CD4-positive, alpha-beta T cell treated with Interleukin-15 for 4 hours (primary cell): ENCODE measurements at places on chromosomes 6 and 20.

GRCh38 chr6:35728683-35729678 lies 7.9 kb upstream of the ARMC12 start:
- DNase-seq: no peak

DNA sequence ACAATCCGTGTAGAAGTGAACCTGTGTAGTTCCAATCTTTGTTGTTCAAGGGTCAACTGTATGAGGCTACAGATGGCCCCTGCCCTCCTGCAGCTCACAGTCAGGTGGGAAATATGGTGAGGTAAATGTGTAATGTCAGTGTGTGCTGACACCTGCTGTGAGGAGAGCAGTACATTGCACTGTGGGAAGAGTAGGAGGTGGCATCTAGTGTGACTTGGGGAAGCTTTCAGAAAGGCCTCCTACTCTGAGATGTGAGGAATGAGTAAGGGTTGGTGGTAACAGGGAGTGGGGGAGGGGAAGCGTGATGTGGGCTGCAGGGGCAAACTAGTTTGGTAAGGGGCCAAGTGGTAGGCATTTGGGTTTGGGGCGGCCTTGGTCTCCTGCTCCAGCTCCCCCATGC lies 188.8 kb downstream of the FARS2 start:
- no peak for DNase-seq

- DNase-seq: no peak
These were observed 38.1 kb downstream of the TXLNB start for GRCh38 chr6:139253656-139254055.

DNA sequence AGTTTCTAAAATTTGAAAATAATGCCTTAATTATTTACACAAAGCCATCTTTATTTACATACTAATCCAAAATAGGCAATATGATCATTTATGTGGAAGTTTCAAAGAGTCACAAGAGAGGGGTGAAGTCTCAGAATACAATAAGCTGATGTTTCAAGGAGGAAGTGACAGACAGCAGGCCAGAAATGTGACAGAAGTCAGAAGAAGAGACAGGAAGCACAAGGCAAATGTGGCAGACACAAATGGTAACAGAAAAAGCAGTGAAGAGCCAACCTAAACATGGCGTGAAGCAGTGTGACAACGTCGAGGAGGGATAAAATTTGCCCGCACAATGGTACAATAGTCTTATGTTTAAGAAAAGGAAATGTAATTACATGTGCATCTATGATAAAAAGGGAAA lies 59.8 kb downstream of the SHPRH start:
- DNase-seq: no peak

DNA sequence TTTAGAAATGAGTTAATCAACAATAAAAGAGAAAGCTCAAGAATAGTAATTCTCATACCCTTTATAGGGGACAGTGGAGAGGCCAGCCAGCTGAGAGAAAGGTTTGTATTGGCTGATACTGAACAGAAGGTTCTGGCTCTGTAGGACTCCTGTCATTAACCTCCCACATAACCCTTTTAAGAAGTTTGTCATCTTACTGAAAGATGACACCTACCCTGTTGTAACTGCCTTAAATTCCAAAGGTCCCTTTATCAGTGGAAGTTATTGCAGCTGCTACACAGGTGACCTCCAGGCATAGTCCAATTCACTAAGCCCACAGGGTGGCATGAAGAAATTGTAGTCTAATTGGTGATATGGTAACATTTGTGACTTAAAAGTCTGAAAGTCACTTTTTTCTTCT lies 790.1 kb downstream of the TENT5A start:
- no peak for DNase-seq

- DNase-seq: no peak
These were observed 5.2 kb downstream of the NKAIN4 start for GRCh38 chr20:63248835-63249591.

GRCh38 chr20:61546641-61547040 lies 294.6 kb downstream of the CDH4 start:
- no peak for DNase-seq

GRCh38 chr20:24987873-24988835 lies 4.4 kb downstream of the APMAP start:
- no peak for DNase-seq

GRCh38 chr6:33956206-33956605 lies 152.4 kb upstream of the MLN start:
- no peak for DNase-seq

- DNase-seq: peak; percentile 6
These were observed 233.5 kb upstream of the QKI start for GRCh38 chr6:163180874-163181541.

DNA sequence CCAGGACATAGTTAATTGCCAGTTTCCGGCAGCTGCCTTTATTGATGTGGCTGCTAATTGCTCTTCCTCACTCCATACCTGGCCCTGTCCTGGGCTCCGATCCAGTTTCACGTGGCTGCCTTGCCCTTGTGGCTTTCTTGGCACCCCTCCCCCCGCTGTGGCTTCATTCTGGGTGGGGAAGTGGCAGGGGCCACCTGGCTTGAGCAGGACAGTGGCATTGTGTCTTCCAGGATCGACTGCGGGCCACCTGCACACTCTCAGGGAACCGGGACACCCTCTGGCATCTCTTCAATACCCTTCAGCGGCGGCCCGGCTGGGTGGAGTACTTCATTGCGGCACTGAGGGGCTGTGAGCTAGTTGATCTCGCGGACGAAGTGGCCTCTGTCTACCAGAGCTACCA lies 10.8 kb downstream of the MAVS start:
- no peak for DNase-seq

DNA sequence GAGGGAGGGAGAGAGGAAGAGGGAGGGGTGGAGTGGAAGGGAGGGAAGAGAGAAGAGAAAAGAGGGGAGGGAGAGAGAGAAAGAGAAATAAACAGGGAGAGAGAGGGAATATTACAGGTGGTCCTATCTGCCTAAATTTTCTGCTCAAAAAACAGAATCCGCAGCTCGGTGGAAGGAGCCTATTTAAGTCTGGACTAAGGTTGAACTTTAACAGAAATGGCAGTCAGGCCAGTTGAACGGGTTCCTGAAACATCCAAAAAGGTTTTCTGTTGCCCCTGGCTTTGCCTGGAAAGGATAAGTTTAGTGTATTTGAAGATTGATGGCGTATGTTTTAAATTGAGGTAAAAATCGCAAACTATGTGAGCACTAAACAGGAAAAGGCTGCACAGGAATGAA lies 2.2 kb downstream of the TFAP2B start:
- DNase-seq: no peak

DNA sequence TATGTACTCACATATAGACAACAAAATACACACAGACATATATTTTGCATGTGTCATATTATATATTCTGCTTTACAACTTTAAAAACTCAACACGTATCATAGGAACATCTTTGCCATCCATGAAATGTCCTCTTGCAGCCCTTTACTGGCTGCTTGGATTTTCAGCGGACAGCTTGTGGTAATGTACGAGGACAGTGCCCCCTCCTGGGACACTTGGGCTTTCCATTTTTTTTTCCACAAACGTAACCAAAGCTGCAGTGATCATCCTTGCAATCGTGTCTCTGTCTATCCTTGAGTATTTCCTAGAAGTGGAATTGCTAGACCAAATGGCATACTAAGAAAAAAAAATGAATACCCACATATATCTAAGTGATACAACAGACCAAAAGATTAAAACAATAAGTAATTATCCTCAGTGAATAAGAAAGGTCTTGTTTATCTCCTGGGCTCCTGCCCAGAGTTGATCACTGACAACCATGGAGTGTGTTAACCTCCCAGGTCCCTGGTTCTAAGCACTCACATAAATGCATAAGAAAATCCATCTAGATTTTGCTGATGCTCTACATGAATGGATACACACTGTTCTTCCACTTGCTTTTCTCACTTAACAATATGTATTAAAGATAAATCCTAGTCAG lies 18.1 kb downstream of the BPI start:
- DNase-seq: no peak

GRCh38 chr20:21577551-21577950 lies 63.7 kb upstream of the NKX2-2 start:
- DNase-seq: no peak

GRCh38 chr6:142478117-142478516 lies 176.3 kb downstream of the ADGRG6 start:
- no peak for DNase-seq

- DNase-seq: no peak
These were observed 74.9 kb downstream of the ANKEF1 start for GRCh38 chr20:10109641-10110040.

GRCh38 chr20:48076747-48077146 lies 291.5 kb upstream of the SULF2 start:
- no peak for DNase-seq

GRCh38 chr20:63067721-63068560 lies 61.2 kb upstream of the BHLHE23 start:
- no peak for DNase-seq

DNA sequence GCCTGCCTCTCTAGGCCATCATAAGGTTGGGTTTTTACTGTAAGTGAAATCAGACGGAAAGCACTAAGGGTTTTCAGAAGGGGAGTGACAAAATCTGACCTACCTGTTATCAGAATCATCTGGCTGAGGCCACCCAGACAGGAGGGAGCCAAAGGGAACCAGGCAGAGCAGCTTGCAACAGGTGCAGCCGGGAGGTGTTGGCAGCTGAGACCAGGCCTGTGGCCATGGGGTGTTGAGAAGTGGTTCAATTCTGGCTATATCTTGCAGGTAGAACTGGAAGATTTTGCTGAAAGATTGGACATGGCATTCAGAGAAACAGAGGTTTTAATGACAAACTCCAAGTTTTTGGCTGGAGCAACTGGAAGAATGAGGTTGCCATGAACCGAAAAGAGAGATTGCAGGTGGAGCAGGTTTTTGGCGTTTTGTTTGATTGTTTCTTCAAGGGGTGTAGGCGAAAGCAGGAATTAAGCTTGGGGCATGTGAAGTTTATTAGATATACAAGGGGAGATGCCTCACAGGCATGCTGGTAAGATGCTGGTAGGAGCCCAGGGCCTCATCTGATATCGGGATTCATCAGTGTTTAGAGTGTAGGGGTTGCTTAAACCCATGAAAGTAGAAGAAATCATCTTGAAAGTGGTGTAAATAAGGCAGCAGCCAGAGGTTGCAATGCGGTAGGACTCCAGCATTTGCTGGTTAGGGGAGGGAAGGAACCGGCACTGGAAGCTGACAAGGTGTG lies 35.1 kb upstream of the MAP3K4 start:
- DNase-seq: no peak

DNA sequence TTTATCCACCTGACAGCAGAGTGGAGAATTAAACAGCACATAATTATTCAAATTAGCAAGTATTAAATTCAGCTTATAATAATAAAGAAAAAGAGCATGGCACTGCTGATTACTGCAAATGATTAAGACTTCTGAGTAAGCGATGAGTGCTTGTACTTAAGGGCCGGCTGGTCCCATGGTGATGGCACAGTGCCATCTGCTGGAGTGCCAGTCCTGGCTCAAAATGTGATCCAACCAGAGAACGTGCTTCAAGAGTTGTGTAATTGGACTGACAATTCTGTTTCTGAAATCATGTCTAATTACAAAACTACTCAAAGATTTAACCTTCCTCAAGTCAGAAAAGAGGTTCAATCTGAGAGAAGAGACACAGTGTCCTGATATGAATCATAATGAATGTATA lies 181.6 kb upstream of the RGS17 start:
- DNase-seq: peak; percentile 20

GRCh38 chr6:157064502-157064901 lies 258.8 kb downstream of the TMEM242 start:
- no peak for DNase-seq

GRCh38 chr20:41512624-41513023 lies 105.6 kb downstream of the CHD6 start:
- no peak for DNase-seq

- DNase-seq: no peak
These were observed 314.6 kb downstream of the THBS2 start for GRCh38 chr6:168939041-168939440.

DNA sequence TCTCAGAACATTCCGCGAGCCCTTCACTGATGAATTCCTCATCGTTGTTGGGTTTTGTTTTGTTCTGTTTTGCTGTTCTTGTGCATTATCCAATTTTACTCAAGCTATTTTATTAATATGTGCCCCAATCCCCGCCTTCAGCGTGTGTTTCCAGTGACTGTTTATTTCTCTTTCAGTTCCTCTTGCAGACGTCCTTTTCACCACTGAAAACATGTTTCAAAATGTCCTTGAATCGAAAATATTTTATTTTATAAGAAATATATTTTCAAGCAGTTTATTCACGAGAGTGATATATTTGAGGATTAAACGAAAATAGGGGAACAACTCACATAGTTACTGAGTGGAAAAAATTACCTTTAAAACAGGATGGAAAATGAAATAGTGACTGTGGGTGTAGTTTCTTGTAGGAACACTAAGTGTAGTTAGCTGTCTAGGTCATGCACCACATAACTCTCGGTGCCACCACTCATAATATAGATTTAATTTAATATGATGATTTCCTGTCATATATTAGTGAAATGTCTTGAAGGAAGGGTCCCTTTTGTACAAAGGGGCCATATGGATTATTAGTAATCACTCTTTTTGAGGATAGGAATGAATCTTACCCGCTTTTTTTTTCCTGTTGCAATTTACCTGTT lies 45.3 kb upstream of the HDDC2 start:
- DNase-seq: no peak

- DNase-seq: peak; percentile 46
These were observed 130.8 kb downstream of the JPH2 start for GRCh38 chr20:44056010-44056698.

DNA sequence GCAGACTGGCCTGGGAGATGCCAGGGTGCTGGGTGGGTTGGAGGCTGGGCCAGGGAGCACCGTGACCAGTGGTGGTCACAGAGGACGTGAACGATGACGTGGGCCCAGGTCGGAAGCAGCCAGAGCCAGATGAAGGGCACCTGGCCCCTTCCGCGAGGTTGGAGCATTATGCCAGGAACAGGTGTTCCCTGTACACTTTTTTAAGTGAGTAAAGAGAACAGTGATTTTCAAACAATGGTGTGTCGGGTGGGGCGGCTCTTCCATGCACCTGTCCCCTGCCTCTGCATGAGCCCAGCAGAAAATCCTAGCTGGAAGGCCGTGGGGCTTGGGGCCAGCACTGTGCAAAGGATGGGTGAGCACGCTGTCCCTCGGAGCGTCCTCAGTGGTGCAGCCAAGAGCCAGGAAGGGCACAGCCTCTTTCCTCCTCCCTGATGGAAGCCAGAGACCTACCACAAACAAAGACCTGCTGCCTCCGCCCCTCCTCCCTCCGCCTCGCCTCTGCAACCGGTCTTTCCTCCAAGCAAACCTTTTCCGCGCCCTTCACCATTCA lies 350.5 kb downstream of the ZFAND3 start:
- no peak for DNase-seq

GRCh38 chr20:49563015-49563980 lies 4.6 kb downstream of the PTGIS start:
- no peak for DNase-seq

DNA sequence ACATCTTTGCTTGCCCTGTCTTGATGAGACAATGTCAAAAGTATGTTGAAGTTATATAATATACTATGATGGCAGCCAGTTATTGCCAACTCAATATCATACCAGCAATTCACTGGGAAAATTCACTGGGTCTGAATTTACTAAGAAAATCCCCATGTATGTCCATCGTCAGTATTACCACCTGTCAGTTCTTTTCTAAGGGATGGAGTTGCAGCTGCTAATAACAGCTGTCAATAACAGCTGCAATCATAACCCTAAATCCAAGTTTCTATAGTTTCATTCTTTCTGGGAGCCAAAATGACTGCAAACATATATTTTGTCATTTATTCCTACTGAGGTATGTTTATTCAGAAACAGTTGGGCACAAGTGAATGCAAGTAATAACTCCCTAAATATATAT lies 132.6 kb upstream of the RIN2 start:
- DNase-seq: no peak

GRCh38 chr20:45933266-45934045 lies 1.0 kb upstream of the PCIF1 start:
- peak; percentile 58 for DNase-seq
